ENCODE measurements at places on chromosomes 5 and 9.
A peak's percentile ranks its signal among the peaks of the same experiment; 100 is the strongest.

- DNase-seq = no peak
These were observed 317.8 kb downstream of the PRDM9 start for GRCh38 chr5:23825196-23825595.

- no peak for DNase-seq
These were observed 71.2 kb downstream of the MTAP start for GRCh38 chr9:21873540-21874221.

DNA sequence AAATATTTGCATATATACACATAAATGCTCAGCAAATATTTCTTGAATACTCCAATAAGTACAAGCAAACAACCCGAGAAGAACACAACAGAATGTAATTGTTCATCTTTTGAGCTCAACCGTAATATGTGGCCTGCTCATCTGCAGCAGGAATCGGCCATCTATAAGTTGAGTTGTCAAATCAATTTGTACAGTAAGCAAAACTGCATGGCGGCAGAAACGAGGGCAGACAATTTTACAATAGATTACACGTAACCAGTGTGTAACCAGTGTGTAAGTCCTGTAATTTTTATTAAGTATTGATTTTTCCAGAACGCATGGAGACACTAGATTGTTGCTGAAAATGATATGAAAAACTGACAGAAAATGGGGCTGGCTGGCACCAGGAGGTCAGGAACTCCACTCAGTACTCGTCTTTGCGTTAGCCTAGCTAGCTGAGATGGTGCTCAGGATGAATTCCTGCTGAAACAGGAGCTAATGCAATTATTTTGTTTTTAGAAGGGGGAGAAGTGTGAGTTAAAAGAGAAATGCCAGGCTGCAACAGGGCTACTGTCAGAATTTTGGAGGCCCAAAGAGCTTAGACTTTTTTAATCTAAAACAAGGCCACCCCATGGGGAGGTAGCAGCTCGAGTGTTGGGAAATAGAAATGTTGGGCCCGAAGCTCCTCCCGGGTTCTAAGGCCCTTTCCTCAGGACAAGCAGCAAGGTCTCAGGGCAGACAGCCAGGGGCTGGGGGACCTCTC lies 682 bp downstream of the DHX29 start:
- DNase-seq = no peak

DNA sequence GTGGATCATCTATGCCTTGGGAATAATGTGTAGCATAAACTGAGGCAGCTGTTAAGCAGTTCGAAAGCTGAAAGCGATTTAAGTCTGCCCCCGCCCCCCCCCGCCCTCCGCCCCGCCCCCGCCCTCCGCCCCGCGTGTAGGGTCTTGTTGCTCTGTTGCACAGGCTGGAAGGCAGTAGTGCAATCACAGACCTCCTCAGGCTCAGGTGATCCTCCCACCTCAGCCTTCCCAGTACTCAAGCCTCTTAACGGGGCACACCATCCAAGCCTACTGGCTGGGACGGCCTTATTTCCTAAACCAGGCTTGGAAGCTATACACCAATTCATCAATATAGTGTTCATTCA lies 945 bp downstream of the ANKDD1B start:
- no peak for DNase-seq

DNA sequence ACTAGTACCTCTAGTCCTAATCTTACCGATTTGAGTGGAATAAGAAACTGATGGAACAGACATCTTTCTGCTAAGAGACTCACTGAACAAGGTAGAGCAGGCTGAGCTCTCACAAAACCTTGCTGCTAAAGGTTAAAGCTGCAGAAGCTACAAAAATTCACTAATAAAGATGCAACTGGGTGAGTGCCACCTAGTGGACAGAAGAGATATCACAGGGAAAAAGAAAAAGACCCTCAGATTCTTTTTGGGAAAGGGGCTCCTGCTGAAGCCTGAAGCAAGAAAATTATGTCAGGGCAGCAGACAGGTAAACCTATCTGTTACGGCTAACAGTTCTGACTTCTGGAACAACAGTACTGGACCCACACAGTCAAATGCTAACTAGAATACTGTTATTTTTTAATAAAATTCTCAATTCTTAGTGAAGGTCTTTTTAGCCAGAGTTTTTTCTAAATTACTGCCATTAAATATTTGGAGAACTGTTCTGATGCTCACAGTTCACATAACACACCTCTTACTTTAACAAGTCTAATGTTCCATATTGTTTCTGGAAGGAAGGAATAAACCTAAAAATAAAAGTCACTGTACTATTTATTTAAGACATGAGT lies 51.2 kb downstream of the DIAPH1 start:
- no peak for DNase-seq

GRCh38 chr9:2718698-2719033 lies 1.4 kb downstream of the KCNV2 start:
- no peak for DNase-seq

- no peak for DNase-seq
These were observed 1924.1 kb upstream of the WWC1 start for GRCh38 chr5:166367391-166367790.

DNA sequence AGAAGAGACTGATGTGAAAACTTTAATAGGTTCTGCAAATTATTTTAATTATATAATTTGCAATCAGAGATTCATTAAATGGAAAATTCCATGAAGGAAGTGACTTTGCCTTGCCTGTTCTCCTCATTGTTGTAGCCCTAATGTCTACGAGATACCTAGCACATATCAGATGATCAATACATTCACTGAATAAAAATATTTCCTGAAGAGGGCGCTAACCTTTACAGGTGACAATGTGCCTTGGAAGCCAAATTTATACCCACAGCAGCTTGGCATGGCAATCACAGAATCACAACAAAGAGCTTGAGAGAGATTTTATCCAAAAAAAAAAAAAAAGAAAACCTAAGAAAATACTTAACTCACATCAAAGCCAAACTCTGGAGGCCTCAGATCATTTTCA lies 17.4 kb downstream of the HAUS6 start:
- DNase-seq = peak; percentile 36
